ENCODE measurements at places on chromosomes 4 and X.

DNA sequence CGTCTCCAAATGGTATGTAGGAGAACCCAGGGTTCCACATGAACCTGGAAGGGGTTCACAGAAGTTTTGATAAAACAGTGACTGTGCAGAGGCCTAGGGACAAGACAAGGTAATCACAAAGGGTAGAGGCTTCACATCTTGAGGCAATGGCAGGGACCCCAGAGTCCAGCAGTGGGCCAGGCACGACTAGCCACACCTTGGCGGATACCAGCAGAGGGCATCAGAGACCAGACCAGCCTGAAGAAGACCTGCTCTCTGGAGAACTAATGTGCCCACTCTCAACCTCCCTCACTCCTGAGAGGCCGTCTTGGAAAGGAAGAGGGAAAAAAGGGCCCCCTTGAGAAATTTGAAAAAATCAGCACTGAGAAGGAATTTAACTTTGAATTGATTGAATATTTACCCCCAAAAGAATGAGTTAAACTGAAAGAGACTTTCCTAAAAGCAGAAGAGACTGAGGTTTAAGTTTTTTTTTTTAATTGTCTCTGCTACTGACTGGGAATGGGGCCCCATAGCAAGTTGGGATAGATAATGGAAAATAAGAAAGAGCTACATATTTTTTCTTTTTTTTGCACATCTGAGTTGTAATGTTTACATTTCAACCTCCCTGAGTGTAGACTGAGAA, 243.8 kb upstream of the JADE1 start:
- no peak for DNase-seq

DNA sequence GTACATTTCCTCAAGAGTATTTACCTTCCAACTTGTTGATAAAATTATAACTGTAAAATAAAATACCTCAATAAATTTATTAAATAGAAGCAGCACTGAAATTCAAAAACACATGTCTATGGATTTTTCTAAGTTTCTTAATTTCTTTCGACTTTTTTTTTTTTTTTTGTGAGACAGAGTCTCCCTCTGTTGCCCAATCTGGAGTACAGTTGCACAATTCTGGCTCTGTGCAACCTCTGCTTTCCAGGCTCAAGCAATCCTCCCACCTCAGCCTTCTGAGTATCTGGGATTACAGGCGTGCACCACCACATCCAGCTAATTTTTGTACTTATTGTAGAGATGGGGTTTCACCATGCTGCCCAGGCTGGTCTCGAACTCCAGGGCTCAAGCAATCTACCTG, 79.8 kb downstream of the IQCM start:
- DNase-seq, result no peak

DNA sequence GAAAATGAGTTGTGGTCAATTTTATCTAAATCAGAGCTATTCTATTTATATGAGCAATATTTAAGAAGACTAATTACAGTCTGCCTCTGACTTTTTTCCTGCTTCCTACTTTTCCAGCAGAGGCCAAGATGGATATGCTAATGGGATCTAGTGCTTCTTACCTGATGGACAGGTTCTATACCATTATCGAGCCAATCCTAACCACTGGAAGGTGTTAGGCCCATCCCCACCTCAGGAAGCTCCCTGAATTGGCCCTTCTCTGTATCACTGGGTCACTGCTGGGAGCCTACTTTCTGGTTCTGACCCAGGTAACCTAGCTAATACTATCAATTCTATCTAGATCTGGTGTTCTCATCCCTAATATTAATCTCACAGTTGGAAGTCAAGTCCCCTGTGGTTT, 577 bp upstream of the YIPF7 start:
- DNase-seq, result no peak

DNA sequence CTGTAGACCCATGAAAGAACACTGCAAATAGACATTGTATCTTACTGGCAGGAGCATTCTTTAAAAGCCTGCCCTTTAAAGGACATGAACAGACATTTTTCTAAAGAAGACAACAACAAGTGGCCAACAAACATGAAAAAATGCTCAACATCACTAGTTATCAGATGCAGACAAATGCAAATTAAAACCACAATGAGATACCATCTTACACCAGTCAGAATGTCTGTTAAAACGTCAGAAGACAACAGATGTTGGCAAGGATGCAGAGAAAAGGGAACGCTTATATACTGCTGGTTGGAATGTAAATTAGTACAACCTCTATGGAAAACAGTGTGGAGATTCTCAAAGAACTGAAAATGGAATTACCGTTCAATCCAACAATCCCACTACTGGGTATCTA, 77.2 kb downstream of the ATP10D start:
- DNase-seq, result no peak

- no peak for DNase-seq
Observed at GRCh38 chr4:61204353-61205060, 4.4 kb downstream of the ADGRL3 start.

- no peak for DNase-seq
Observed at GRCh38 chrX:63719633-63720032, 65.4 kb downstream of the ARHGEF9 start.

GRCh38 chrX:49250578-49250977, 13.9 kb downstream of the FOXP3 start:
- DNase-seq, result no peak

- DNase-seq, result no peak
Observed at GRCh38 chr4:184267206-184267608, 49.5 kb upstream of the ENPP6 start.

DNA sequence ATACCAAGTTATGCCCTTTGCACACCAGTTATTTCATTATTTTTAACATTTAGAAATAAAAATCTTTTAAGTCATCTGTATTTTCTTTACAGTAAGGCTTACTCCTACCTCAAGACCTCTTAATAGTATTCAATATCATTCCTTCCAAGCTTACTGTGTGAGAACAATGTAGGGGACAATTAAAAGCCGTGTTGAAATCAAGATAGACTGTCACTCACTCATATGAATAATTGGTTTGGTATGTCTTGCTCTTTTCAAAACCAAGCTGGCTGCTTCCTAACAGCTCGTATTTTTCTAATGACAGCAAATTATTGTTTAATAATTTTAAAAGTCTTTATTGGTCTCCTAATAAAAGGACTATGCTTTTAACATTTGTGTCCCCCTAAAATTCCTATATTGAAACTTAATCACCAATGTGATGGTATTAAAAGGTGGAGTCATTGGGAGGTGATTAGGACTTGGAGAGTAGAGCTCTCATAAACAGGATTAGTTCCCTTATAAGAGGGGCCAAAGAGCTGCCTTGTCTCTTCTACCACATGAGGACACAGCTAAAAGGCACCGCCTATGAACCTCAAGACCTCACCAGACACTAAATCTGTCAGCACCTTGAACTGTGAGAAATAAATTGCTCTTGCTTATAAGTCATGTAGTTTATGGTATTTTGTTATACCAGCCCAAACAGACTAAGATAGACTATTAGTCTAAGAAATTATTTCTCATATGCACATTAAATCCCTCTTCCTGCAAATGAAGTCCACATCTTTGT, 4.1 kb downstream of the ABCB7 start:
- no peak for DNase-seq

GRCh38 chr4:138267835-138268234, 25.7 kb upstream of the SLC7A11 start:
- DNase-seq, result no peak

GRCh38 chrX:65601126-65601525, 66.3 kb upstream of the MSN start:
- no peak for DNase-seq

DNA sequence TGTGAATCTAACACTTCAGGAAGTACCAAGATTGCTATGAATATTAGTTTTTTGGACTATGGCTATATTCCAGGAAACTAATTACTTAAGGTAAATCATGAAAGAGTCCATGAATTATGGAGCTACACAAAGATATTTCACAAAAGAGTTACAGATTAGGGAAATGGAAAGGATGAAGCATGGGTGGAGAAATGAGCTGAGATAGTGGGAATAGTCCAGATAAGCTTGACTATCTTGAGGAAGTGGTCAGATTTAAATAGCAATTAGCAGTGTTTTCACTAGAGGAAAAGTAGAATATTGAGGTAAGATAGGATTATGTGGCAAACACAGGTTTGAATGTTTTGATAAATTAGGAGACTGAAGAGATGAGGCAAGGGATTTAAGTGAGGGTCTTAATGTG, 42.1 kb upstream of the C1GALT1C1 start:
- DNase-seq, result no peak

DNA sequence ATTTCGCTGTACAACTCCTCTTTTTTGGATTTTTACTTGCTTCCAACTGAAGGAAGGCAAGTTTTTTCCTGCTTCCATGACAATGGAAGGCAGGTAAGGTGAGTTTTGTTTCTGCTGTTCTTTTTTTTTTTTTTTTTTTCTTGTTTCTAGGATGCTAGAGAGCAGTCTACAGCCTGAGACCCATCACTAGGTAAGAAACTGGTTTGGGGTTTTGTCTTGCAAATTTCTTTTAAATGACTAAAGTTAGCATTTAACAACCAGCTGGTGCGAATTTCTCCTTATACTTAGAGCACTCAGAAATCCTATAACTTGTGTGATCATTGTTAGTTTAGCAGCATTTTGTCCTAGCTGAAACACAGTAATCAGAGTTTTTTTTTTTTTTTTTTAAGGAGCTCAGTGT, 378.4 kb upstream of the CNKSR2 start:
- no peak for DNase-seq

GRCh38 chrX:49037883-49038475, 5.2 kb downstream of the TFE3 start:
- DNase-seq, result no peak
